ENCODE measurements at places on chromosomes 12 and 14.
A peak's percentile ranks its signal among the peaks of the same experiment; 100 is the strongest.

DNA sequence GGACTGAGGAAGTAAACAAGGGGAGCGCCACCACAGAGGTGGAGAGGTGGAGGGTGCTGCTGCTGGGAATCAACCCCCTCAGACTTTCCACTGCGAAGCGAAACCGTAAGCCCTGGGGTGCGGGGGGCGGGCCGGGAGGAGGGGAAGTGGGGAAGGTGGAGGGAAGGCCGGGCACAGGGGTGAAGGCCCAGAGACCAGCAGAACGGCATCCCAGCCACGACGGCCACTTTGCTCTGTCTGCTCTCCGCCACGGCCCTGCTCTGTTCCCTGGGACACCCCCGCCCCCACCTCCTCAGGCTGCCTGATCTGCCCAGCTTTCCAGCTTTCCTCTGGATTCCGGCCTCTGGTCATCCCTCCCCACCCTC, at the start of gene LAG3:
Gene LAG3, plus strand, starts transcription at position 190 of the 365 bp plus-strand sequence. CDS start 333 bp downstream, outside the sequence.
- no peak for DNase-seq

DNA sequence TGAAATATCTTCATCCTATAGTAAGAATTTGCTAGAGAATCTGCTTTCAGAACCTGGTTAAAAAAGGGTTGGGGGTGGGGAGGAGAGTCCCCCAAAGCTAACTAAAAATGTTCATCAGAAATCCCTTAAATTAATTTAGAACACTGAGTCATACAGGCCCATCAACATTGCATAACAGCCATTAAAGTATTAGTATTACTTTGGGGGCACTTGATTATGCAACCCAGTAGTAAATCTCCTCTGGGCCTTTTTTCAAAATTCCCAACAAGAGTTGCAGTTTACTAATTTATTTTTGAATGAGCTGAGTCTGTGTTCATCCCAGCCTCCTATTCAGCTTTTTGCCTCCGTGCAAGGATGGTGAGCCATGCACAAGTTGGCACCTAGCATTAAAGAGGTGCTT, 8.8 kb upstream of the SLC24A4 start:
- DNase-seq = no peak

GRCh38 chr12:29240441-29240840, 91.4 kb downstream of the FAR2 start:
- DNase-seq = no peak

DNA sequence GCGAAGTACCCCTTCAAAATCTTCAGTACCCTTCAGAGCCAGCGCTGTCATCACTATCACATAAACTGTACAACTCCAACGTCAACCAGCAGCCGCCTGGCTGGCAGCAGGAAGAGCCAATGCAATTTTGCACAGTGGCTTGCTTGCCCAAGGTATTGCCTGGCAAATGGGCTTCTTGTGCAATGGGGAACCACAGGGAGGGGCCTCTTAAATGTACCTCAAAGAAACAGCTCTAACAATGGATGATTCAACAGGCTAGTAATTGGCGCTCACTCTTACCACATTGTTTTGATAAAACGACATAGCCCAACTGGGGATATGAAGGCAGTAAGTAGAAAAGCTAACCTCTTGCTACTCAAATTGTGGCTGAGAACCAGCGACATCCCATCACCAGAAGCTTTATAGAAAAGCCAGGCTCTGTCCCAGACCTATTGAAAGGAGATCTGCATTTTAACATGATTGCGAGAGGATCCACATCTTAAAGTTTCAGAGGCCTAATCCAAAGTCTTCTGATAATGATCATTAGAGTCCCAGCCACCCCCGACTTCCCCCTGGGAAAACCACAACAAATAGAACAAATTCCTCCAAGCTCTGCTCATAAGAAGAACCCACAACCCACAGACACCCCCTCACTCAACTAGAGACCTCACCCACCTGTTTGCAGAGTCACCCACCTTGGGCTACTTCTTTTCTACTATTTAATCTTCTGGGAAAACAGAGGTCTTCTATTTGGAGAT, 125.3 kb upstream of the HIF1A start:
- no peak for DNase-seq

DNA sequence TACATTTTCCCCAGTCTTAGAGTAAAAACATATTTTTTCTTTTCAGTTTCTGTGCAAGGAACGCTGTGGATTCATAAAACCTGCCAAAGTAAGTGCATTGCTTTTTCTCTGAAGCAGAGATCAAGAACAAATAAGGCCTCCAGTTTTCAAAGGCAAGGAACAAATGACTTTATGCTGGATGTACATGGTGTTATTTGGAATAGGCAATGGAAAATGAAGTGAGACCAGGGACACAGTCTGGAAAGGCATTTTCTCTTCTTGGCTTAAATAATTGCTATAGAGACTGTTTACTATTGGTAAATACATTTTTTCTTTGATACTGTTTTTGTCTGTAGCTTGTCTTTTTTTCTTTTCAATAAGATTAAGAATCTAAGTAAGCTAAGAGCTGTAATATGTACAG, 725.9 kb upstream of the MDGA2 start:
- DNase-seq = no peak

- DNase-seq = no peak
These were observed 18.6 kb upstream of the PLEKHG3 start for GRCh38 chr14:64685371-64686281.

DNA sequence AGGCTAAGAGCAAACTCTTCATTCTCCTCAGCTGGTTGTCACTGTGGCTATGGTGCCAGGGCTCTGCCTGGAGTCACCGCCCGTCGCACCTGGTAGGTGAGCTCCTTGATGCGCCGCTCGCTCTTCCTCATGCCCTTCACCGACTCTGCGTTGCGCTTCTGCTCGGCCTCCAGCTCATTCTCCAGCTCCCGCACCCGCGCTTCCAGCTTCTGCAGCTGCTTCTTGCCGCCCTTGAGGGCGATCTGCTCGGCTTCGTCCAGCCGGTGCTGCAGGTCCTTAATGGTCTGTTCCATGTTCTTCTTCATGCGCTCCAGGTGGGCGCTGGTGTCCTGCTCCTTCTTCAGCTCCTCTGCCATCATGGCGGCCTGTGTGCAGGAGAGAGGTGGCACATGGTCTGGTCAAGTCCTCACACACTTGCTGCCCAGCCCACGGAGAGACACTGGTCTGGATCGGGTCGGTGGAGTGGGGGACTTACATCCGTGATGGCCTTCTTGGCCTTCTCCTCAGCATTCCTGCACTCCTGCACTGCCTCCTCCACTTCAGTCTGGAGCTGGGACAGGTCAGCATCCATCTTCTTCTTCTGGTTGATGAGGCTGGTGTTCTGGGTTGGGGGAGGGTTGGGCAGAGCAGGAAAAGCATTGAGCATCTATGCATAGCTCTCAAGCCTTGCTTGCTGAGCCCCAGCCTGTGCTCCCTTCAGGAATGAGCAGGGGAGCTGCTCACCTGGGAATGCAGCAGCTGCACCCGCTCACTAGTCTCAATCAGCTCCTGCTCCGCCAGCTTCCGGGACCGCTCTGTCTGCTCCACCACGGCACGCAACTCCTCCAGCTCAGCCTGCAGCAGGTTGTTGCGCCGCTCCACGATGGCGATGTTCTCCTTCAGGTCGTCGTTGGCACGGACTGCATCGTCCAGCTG, 7.1 kb upstream of the MYH6 start:
- no peak for DNase-seq

- no peak for DNase-seq
These were observed 46.8 kb downstream of the GALNT4 start for GRCh38 chr12:89477633-89478279.

- DNase-seq = no peak
These were observed 194.0 kb downstream of the KLHL28 start for GRCh38 chr14:44767646-44768173.

- no peak for DNase-seq
These were observed 158.7 kb downstream of the EGLN3 start for GRCh38 chr14:33792009-33792719.

DNA sequence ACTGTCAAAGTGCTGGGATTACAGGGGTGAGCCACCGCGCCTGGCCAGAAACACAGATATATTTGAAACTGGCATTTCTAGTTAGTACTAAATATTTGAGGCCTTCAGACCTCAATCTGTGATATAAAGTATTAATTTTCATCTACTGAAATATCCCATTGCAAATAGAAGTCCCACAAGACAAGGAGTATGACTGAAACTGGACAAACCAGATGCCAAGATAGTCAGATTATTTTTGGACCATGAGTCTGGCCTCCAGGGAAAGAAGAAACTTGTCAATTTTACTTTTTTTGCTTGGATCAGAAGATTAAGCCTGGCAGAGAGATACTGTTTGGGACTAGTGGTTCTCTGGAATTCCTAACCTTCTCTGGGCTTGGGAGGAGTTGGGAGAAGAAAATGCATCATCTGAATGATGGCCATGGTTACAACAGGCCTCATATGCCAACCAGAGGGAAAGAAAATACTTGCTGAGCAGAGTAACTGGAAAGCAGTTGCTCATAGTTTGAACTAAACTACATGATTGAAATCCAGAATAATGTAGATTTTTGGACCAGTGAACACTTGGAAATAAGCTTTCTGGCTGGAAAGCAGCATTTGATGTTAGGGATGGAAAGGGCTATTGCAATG, 2.9 kb upstream of the SMOC1 start:
- no peak for DNase-seq

DNA sequence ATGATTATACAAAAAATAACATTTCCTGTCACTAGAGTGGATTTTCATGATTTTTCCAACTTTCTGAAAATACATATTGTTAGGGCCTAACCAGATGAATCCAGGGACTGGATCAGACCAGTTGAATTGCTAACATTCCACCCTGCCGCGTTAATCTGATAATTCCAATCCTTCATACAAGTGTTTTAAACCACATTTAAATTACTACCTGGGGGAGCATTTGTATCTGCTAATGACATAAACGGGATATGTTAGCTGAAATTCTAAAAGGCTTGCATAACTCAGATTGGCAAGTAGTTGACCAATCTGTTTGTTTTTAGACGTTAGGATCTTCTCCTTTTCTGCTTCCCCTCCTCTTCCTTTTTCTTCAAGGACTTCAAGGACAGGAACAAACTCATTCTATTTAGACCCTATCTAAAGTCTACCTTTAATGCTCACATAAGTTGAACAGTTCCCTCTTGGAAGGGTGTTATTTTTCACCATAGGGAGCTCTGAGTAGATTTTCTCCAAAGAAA, 239.0 kb downstream of the ADAMTS20 start:
- no peak for DNase-seq

- no peak for DNase-seq
These were observed 86.6 kb downstream of the USP15 start for GRCh38 chr12:62346817-62347216.

- no peak for DNase-seq
These were observed 7.8 kb downstream of the C1RL start for GRCh38 chr12:7101047-7101693.

DNA sequence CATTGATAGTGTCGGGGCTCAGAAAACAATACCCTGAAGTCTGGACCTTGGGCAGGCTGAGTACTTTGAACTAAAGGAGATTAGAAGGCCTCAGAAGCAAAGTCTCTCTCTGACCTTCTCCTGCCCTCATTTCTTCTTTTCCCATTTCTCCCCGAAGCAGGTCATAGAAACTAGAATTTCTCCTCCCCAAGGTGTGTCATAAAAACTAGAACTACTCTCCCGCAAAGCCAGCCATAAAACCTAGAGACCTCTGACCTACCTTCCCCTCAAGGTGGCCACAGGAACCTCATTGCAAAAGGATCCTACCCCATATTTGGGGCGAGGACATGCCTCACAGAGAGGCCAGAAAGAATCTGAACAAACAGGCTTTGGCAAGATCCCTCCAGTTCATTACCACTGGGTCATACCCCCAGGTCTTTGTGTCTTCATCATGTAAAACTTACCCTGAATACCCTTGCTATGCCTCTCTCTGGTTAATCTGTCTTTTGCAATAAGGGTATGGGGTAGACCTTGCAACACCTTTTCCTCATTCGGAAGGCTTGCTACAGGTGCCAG, 64.7 kb upstream of the ZFP36L1 start:
- no peak for DNase-seq

- no peak for DNase-seq
These were observed 77.9 kb upstream of the BCL11B start for GRCh38 chr14:99349721-99350495.

- DNase-seq = no peak
These were observed 676.5 kb downstream of the DIO2 start for GRCh38 chr14:79534703-79535353.

DNA sequence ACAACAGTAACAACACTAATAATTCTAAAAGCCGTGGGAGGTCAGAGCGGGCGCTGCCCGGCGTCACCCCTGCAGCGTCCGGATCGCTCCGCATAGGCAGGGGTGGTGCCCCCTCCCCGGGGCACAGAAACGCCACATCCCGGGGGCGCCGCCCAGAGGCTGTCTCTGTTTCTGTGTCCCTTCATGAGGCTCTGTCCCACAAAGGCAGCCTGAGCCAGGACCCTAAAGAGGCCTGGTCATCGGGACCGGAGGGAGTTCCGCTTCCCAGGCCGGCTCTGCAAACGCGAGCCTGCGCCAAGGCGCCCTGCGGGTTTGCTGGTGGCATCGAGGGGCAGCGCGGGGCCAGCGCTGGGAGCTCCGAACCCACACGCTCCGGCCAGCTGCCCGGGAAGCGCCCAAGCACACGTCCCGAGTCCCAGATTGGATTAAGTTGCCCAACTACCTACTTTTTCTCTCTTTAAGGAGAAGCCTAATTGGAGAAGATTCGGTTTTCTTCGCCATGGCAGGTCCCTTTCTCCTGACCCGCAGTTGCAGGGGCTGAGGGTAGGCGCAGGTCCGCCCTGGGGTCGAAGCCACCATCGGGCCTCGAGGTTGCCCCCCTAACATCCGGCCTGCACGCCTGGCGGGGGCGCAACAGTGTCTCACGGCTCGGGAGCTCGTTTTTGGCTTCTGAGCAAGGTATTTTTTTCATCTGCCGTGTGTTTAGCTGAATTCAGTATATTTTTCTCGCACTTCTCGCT, 421.7 kb downstream of the VRK1 start:
- DNase-seq = peak; percentile 44

- DNase-seq = peak; percentile 70
These were observed 3.5 kb upstream of the FOXN3 start for GRCh38 chr14:89420502-89420901.

DNA sequence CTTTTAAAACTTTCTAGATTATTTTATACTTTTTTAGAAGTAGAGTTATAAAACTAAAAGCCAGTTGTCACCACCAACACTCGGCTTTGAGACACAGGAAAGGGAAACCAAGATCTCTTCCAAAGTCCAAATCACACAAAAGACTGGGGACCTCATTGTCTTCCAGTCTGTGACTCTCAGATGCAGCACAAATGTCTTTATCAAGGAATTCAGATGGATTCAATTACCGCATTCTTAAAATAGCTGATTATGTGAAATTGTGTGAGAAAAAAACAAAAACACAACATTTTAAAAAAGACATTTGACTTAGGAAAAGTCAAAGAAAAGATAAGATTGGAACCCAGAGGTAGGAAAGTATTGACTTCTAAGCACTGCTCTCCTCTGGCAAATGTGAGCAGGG, 3.5 kb upstream of the SIX6 start:
- no peak for DNase-seq

GRCh38 chr14:56423544-56423943, 156.1 kb upstream of the TMEM260 start:
- DNase-seq = no peak
